ENCODE measurements at places on chromosomes 5 and 9.

DNA sequence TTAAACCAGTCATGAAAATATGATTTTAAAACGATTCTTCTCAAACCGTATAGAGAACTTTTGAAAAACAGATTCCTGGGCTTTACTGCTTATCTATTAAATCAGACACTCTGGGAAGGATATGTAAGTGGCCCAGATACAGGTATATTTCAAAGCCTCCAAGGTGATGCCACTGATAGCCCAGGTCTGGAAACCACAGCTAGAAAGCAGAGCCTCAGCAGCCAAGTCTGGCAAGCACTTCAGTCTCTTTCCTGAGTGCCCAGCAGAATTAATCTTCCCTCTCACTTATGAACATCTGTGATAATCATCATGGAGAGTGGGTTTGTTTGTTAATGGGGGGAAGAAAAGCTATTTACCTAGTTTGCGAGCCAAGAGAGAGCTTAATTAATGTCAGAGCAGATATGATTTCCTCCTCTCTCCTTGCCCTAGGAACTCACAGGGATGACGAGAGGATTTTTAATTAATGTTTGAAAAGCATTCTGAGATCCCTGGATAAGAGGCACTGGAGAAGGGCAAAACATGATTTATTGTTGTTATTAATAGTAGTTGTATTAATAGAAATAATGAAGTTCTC lies 368.4 kb downstream of the TLE1 start:
- no peak for DNase-seq

DNA sequence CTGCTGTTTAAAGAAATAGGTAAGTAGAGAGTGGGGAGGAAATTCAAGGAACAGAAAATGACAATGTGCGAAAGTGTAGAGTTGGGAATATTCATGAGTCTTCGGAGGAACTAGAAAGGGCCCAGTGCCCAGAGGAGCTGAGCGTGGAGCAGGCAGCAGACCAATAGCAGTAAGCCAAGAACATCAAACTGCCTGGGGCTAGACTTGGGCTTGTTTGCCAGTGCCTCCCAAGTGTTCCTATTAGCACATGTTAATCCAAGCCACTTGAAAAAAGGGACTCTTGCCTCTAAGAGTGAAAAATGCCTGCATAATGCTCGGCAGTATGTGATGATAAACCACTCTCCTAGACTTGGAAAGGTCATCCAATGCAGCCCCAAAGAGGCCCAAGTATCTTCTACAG lies 1.2 kb upstream of the TAL2 start:
- no peak for DNase-seq

GRCh38 chr5:145551714-145552113 lies 283.4 kb downstream of the PRELID2 start:
- DNase-seq: no peak

- DNase-seq: no peak
Observed at GRCh38 chr5:58115811-58116210, 344.1 kb downstream of the PLK2 start.

DNA sequence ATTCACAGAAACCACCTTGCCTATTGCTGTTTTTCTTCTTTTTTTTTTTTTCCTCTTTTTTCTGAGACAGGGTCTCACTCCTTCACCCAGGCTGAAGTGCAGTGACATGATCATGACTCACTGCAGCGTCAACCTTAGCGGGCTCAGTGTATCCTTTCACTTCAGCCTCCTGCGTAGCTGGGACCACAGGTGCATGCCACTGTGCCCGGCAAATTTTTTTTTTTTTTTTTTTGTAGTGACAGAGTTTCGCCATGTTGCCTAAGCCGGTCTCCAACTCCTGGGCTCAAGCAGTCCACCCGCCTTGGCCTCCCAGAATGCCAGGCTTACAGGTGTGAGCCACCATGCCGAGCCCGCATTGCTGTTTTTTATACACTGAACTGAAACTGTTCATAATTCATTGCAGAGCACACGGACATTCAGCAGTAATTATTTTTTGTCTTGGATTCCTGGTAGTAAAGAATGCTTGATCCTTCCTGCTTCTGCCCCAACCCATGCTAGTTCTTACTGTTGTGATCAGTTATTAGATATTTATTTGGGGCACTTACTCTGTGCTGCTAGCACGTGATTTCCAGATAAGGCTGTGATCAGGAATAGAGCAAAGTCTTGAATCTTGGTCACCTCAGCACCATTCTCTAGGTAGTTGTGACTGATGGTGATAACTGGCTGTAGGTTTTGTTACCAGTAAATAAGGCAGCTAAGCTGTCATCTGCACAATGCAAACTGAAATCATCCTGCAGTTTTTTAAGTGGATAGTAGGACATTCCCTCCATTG lies 14.0 kb downstream of the MAP3K1 start:
- DNase-seq: no peak

GRCh38 chr9:105150991-105151685 lies 93.3 kb upstream of the SLC44A1 start:
- no peak for DNase-seq

DNA sequence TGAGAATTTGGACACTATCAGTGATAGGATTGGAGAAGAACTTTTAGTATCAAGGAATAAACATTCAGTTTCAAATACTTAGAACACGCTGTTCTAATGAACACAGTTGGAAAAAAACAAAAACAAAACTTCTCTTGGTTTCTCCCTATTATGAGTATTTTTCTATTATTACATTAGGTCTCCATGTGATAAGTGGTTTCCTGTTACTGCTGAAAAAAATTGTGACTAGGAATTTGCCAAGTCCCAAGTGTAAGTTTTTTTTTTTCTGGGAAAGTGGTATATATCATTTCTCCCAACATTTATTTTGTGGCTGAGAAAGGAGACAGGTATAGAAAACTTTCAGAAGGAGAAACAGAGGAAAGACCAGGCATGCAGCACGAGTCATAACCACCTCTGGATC lies 41.1 kb downstream of the PCSK1 start:
- DNase-seq: no peak

GRCh38 chr9:126838895-126839294 lies 21.5 kb upstream of the ZBTB34 start:
- no peak for DNase-seq

GRCh38 chr9:14661421-14662059 lies 31.7 kb downstream of the ZDHHC21 start:
- peak; percentile 87 for DNase-seq

DNA sequence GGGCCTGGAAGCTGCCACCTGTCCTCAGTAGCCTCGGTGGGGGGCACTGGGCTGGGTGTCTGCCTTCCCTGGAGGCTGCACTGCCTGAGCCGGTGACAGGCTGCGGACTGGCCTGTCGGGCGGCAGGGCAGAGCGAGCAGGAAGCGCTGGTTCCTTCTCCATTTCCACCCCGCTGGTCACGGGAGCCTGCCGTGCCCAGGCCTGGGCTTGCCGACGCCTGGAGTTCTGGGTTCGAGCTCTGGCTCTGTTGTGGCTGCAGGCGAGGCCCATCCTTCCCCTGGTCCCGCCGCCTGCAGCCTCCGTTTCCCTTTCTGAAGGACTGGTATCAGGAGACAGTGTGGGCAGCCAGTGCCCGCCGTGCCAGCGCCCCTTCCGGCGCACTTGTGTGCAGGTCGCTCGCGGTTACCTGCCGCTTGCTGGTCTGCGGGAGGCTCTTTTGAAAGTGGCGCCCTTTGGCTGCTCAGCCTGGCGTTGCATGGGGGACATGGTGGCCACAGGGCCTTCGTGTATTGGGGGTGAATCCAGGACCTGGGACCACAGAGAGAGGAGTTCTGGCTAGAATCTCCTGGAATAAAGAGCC lies 34.0 kb downstream of the RXRA start:
- DNase-seq: no peak

GRCh38 chr9:33437205-33437604 lies 10.2 kb downstream of the AQP3 start:
- DNase-seq: no peak

- no peak for DNase-seq
Observed at GRCh38 chr9:123611226-123611625, 255.2 kb downstream of the CRB2 start.

- DNase-seq: no peak
Observed at GRCh38 chr5:117999939-118000549, 988.3 kb downstream of the DTWD2 start.

DNA sequence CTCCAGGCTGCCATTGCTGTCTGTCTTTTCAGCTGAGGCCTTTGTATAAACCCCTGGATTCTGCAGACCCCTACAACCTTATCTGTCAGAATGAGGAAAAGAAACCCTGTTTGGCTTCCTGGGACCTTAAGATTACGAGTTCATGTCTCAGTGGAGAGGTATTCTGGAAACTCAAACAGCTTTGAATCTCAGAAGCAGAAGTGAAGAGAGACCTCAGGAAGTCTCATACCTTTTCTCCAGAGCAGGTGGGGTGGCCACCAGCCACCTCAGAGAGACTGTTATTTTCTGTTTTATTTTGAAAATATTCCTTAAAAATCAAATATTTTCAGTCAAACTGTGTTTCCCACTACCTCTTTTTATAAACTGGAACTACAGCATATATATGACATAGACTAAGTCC lies 457.5 kb downstream of the TMEM232 start:
- no peak for DNase-seq

DNA sequence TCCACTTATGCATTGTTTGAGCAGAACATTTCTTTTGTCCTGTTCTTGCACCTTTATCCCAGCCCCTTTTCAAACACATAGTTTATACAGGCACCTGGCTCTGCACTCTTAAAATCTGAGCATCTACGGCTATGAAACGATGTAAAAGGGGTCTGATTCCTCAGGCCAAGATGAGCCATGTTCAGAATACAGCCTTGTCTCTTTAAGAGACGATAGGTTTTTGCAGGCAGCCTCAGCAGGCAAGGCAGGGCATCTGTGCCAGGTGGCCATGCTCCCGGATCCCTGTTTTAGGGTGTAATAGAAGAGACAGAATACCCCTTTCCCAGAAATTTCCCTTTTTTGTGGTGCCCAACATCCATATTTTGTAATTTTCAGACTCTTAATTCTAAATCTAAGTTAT lies 89.1 kb upstream of the NFIB start:
- no peak for DNase-seq

GRCh38 chr5:112119969-112120368 lies 299.1 kb downstream of the EPB41L4A start:
- DNase-seq: no peak

- no peak for DNase-seq
Observed at GRCh38 chr5:158783382-158783781, 316.3 kb downstream of the EBF1 start.

- no peak for DNase-seq
Observed at GRCh38 chr5:531749-532315, 7.6 kb upstream of the SLC9A3 start.
